ENCODE measurements at places on chromosomes 5 and 9.

DNA sequence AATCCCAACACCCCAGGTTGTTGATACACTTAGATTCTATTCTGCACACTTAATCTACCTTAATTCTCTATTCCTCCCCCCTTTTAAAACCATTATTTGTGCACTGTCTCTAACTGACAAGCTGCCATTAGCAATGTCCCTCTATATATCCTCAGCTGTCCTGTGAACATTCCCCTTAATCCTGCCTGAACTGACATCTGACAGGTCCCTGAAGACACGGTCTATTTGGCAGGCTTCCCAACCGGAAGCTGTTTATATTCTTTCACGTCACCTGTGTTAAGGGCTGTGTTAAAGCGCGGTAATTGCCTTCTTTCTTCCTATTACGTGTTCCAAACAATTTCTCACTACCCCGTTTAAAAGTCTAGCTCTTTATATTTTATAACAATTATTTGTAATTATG is 277.3 kb downstream of the CDH9 start:
- no peak for DNase-seq

DNA sequence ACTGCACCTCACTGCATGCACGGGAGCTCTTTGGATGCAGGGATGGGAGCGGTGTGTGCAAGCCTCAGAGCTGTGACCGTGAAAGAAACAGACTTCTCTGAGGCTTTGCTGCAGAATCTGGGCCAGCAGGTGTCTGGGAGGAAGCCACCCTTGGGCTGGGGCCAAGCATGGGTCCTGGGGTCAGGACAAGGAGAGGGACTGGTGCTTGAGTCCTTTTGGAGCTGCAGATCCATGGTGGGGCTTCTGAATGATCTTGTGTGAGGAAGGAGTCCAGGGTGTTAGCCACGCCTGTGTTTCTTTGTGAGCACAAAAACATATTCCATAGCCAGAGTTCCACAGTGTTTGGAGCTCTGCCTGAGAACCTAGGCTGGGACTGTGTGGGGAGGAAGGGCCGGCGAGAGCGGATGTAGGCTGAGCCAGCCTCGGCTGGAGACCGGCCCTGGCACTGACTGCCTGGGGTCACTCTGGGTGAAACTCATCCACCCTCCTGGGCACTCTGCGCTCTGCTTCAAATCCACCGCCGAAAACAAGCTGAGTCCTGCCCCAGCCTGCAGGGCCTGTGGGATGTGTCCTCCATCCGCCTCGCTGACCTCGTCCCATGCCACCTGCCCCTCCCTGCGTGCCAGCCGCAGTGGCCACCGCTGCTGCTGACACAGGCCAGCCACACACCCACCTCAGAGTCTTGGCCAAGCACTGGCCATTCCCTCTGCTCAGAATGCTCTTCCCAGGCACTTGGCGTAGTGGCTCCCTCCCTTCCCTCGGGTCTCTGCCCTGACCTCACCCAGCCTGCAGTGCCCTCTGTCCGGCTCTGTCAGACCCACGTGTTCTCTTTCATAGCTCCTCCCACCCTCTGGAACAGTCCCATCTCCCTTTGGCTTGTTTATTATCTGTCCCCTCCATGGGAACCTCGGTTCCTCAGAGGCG is 26.7 kb downstream of the ERGIC1 start:
- DNase-seq = peak; percentile 93

- DNase-seq = no peak
These were observed 3.2 kb downstream of the TOR2A start for GRCh38 chr9:127731938-127732337.

DNA sequence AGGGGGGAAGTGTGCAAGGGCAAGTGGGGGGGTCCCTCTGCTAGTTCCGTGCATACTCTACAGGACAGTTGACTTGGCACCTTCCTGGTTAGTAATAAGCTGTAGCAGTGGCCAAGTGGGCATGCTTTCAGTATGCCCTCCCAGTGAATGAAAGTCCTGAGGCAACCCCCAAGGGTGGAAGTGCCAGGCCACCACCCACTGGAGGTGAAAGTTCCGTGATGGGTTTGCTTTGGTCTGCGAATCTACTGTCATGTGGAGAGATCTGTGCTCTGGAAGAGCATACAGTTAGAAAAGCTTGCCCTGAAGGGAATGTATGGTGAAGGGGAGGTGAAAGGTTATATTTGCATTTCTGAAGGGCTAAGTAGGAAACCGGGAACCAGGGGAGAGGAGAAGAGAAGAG is 10.3 kb downstream of the FXN start:
- DNase-seq = no peak

GRCh38 chr5:103256178-103256577 is 2.4 kb upstream of the MACIR start:
- DNase-seq = no peak
